ENCODE measurements at places on chromosomes 3 and 15. TPM values are rescaled to one million over a fixed set of nuclear protein-coding genes. Genes with fewer than 3 reads are reported as not detected.
A peak's percentile ranks its signal among the peaks of the same experiment; 100 is the strongest.

DNA sequence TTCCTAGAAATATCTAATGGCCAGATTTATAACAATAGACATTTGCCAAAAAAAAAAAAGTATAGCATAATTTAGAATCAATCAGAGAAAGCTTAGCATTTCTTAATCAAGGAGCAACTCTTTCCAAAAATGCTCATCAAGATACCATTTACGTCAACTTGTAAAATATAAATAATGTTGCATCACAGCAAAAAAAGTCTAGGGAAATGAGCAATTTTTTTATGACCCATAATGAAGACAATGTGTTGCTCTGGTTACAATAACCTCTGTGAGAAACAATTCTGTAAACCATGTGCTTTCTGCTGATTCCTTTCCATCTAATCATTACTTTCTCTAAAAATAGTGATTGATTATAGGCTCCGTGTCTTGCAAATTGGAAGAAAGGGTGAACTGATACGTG, 36.3 kb downstream of the KBTBD8 start:
- H3K27ac ChIP-seq, result no peak overlapping the region
- no peaks in the 10 kb centered on the region for H3K4me1 ChIP-seq
- no peaks in the 10 kb centered on the region for H3K27me3 ChIP-seq
- no peak for DNase-seq
- H3K36me3 ChIP-seq, result no peaks in the 10 kb centered on the region

DNA sequence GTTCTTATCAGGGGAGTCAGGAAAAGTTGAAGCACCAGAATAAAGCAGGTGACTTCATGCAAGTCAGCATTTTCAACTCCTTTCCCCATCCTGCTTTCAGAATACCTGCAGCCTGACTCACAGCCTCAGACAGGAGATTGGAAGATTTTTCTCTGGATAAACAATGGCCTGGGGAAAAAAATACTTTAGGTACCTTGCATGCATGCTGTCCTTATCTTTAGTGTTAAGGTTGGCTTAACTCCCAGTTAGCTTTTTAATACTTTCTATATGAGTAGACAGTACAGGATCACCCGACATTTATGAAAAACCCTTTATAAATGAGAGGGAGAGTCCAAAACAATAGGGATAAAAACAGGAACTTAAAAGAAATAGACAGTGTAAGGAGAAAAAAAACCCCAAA, 53.6 kb downstream of the PAK2 start:
- no peak overlapping the region for H3K27ac ChIP-seq
- no peak overlapping the region for H3K4me3 ChIP-seq
- no peak for DNase-seq
- no peaks in the 10 kb centered on the region for H3K27me3 ChIP-seq
- no peaks in the 10 kb centered on the region for H3K36me3 ChIP-seq

DNA sequence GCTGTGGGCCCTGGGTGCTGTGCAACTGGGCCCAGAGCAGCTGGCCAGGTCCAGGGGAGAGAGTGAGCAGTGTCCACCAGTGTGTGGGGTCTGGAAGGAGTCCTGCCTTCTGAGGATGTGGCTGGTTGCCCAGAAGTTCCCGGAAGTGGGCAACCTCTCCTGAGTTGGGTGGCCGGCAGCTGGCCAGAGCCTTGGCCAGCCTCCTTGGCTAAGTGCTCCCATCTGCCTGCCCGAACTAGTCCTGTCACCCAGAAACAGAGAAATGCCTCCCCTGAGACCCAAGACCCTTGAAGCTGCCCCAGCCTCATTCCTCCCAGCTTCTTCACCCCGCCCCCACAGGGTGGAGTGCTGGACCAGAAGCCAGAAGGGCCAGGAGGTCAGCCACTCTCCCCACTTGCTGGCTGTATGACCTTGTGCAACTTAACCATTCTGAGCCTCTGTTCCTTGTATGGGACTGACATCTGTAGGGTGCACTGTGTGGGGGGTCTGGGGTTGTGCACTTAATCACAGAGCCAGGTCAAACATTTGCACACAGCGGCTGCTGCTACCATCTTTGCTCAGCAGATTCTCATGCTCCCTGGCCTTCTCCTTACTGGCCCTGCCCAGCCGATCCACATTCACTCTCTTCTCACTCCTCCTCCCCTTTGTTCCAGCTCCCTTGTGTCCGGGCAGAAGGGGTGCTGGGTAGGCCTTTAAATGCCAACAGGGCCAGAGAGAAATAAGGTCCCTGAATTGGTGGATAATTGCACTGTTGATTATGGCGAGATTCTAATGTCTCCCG, 7.5 kb upstream of the ALAS1 start:
- no peak overlapping the region for H3K4me3 ChIP-seq
- H3K36me3 ChIP-seq, result no peaks in the 10 kb centered on the region
- DNase-seq, result peak; percentile 77
- H3K4me1 ChIP-seq, result peaks cover 20% of the 10 kb centered on the region

The PARP9 gene
- total RNA-seq, result 31.7 TPM

The NR2E3 gene
- total RNA-seq, result 1.0 TPM

- no peaks in the 10 kb centered on the region for H3K27me3 ChIP-seq
- DNase-seq, result no peak
- H3K27ac ChIP-seq, result no peak overlapping the region
- H3K4me1 ChIP-seq, result no peaks in the 10 kb centered on the region
- H3K4me3 ChIP-seq, result no peak overlapping the region
Observed at GRCh38 chr3:167691366-167691765, 37.6 kb upstream of the WDR49 start.

DNA sequence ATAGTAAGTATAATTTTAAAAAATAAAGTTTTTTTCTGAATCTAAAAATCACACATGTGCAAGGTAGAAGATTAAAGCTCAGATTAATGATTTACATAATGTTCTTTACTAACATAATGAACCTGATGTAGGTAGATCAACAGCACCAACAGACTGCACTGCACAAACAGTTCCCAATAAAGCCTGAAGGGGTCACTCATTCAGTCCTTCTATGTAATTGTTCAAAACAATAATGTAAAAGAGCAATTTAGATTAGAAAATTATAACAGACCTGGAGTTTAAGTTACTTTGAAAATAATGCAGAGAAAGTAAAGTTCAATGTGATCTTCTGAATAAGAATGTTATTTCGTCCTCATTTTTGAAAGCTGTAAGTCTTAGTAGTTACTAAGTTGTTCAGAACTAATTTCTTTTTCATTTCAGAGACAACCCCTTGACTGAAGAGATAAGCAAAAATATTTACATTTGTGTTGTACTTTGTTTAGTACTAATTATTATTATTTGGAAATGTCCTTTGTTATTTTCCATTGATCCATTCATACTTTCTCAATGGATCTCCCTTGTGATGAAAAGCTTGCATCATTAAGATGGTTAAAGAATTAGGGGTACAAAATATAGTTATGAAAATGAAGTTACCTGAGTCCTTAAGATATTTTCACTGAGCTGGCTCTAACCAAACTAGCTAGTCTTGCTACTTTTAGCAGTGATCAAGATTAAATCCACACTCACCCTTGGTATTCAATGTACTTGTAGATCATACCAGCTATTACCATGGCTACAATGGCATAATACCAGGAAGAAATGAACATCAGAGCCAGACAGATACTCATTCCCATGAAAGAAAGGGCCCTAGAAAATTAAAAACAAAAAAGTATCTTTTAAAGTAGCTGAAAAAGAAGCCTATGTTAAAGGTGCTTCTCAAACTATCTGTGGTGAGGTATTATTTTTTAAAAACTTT, 16.8 kb downstream of the EMC4 start:
- no peak overlapping the region for H3K4me3 ChIP-seq
- H3K27ac ChIP-seq, result no peak overlapping the region
- no peaks in the 10 kb centered on the region for H3K4me1 ChIP-seq
- H3K27me3 ChIP-seq, result no peaks in the 10 kb centered on the region
- peaks cover 52% of the 10 kb centered on the region for H3K36me3 ChIP-seq

DNA sequence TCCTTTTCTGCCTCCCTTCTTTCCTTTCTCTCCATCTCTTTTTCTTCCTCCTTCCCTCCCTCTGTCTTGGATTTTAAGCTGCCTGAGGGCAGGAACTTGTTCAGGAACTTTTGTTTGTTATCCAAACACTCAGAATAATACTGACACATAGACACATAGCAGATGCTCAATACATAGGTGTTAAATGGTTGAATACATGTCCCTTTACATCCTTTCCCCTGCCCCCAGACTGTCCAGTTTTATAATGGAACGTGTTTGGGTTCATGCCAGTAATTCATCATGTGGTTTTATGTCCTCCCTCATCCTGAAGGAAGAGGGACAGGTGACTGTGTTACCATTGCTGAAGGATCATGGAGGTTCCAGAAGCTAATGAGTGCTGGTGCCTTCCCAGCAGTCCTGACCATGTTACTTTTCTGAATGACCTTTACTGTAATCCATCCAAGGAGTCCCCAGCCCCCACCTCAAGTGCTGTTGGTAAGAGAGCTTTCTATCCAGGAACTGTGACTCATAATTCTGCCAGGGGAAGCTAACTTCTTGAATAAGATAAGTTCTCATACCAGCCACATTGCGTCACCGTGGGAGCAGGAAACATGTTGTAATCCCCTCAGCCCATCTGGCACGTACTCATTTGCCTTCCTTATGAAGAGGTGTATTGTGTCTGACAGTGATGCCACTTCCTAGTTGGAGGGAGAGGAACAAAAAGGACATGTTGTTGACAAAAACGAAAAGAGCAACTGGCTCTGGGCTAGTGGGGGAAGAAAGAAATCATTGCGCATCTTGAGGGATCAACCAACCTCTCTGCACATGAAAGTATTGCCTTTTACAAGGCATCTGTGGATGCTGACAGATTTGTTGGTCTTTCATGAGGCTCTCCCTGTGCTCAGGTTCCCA, 52.4 kb downstream of the IL1RAP start:
- no peak overlapping the region for H3K4me3 ChIP-seq
- no peaks in the 10 kb centered on the region for H3K36me3 ChIP-seq
- no peaks in the 10 kb centered on the region for H3K27me3 ChIP-seq
- no peak overlapping the region for H3K27ac ChIP-seq
- peak; percentile 45 for DNase-seq

The TOP2B gene
- 124 TPM for total RNA-seq

The BFSP2 gene
- not detected for total RNA-seq

GRCh38 chr3:9178697-9179096, 70.7 kb downstream of the SRGAP3 start:
- no peaks in the 10 kb centered on the region for H3K36me3 ChIP-seq
- no peak for DNase-seq
- H3K4me3 ChIP-seq, result no peak overlapping the region

DNA sequence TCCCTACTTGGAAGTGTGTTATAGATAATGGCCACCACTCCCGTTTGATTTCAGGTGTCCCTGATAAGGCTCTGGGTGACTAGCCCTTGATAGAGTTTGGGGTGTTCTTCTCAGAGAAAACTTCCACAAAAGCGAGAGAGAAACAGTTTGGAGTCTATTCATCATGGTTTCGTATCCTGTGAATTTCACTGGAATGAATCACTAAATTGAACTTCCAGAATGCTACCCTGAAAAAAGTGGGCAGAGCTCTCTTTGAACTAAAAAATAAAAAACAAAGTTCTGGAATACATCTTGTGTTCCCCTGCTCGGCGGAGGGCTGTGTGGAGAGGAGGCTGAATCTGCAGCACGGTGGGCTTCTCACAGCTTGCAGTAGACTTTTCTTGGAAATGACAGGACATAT, 52.8 kb upstream of the FAM98B start:
- no peak for DNase-seq
- peak overlapping the region; percentile 28 for H3K27ac ChIP-seq
- H3K27me3 ChIP-seq, result no peaks in the 10 kb centered on the region
- H3K36me3 ChIP-seq, result no peaks in the 10 kb centered on the region
- no peak overlapping the region for H3K4me3 ChIP-seq

- no peak overlapping the region for H3K4me3 ChIP-seq
- no peaks in the 10 kb centered on the region for H3K36me3 ChIP-seq
- peaks cover 15% of the 10 kb centered on the region for H3K4me1 ChIP-seq
- H3K27me3 ChIP-seq, result no peaks in the 10 kb centered on the region
Observed at GRCh38 chr3:155737844-155738460, 6.9 kb downstream of the PLCH1 start.

DNA sequence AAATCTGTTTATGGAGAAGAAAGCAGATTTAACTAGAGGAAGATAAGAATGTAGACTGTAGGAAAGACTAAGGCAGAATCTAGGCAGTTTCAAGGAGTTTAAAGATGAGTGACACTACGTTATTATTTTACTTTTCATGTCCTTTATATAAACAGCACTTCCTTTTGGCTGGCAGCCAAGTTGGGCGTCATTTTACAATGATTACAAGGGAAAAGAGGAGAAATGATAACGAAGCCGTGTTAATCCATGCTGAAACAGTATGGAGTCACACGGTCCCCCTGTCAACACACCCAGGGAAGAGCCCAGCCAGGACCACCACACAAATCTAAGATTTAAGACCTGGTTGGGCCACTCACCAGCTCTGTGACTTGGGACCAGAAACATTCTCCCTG, 83.7 kb upstream of the NEO1 start:
- no peaks in the 10 kb centered on the region for H3K36me3 ChIP-seq
- H3K4me3 ChIP-seq, result no peak overlapping the region
- no peak overlapping the region for H3K27ac ChIP-seq
- peak; percentile 23 for DNase-seq
- H3K4me1 ChIP-seq, result no peaks in the 10 kb centered on the region

- H3K4me1 ChIP-seq, result peaks cover 7% of the 10 kb centered on the region
- H3K27me3 ChIP-seq, result no peaks in the 10 kb centered on the region
- no peak for DNase-seq
- H3K27ac ChIP-seq, result no peak overlapping the region
- no peaks in the 10 kb centered on the region for H3K36me3 ChIP-seq
Observed at GRCh38 chr15:77617476-77618230, 15.1 kb downstream of the LINGO1 start.

DNA sequence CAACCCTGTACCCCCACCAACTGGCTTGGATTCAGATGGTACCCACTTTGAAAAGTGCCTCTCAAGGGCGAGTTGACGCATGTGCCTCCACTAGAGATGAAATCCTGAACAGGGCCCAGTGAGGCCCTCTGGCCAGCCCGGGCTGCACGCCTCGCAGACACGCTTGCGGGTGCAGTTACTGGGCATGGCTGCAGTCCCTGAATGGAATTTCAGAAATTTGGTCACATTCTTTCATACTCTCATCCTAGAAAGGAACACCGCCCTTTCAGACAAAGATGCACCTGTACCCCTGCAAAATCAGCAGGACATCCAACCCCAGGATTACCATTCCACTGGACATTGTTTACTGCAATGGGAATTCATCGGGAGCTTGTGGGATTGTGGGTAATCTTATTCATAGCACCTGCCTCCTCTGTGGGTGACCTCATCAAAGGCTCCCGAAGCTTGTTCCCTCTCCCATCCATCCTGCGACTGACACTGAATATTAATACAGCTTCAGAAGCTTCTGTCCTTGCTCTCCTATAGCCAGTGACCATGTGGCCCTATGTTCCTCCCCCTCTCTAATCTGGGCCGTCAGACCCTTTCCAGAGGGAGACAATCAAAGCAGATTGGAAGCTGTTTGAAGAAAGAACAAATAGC, 42.5 kb upstream of the TPM1 start:
- H3K27ac ChIP-seq, result no peak overlapping the region
- DNase-seq, result no peak
- H3K4me3 ChIP-seq, result no peak overlapping the region
- no peaks in the 10 kb centered on the region for H3K27me3 ChIP-seq

The ACTC1 gene
- total RNA-seq, result 1.1 TPM

The CHL1 gene
- 4.3 TPM for total RNA-seq

DNA sequence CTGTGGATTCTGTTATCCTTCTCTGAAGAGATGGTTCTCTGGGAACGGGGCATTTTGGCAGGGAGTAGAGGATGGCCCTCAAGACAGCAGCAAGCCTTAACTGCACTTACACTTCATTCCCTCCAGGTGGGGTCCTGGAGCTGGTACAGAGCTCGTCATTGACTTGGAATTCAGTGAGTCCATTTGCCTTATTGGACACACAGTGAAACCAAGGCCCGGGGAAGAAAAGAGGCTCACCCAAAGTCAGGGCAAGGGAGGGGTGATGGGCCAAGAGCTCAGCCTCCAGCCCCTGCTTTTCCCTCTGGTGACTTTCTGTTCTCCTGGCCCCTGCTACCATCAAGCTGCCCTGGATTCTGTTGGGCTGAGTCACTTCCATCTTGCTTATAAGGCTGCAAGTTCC, 125.6 kb downstream of the ETFA start:
- DNase-seq, result no peak
- H3K4me3 ChIP-seq, result no peak overlapping the region
- no peaks in the 10 kb centered on the region for H3K27me3 ChIP-seq
- no peaks in the 10 kb centered on the region for H3K36me3 ChIP-seq

Data from thyroid gland (tissue), 4 donors.